ENCODE measurements at places on chromosomes 4 and X. TPM values are rescaled to one million over a fixed set of nuclear protein-coding genes. Genes with fewer than 3 reads are reported as not detected.

DNA sequence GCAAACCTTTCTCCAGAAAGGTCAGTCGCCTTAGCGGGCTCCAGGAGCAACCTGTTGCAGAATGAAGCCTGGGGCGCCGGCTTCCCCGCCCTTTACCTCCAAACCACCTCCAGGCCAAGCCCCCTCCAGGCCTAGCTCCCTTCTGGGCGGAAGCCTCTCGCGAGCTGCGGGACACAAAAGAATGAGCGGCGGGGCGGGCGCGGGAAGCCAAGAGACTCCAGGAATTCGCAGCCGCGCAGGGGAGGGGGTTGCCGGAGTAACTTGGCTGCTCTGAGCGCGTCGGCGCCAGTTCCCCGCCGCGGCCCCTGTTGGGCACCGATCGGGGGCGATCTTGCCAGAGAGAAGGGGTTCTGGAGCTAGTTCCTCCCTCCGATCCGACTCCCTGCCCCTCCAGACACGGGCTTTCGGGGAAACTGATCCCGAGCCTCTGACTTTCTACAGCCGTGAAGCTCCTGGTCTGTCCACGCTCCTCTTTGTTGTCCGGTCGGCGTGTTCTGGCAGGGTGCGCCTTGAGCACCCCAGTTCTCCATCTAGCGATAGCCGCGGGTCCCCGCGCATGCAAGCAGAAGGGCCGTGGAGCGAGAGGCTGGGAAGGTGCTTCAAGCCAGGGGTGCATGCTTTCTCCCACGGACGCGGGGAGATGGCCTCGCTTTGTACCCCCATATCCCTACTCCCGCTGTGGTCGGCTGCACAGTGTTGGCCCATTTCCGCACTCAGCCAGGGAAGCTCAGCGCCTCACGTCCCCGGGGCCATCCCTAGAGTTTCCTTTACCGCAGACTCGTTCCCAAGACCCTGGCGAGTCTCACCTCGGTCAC, 1.2 kb downstream of the PROM1 start:
- peaks cover 20% of the 10 kb centered on the region for H3K4me1 ChIP-seq
- no peak overlapping the region for H3K27ac ChIP-seq
- DNase-seq: no peak
- peaks cover 72% of the 10 kb centered on the region for H3K27me3 ChIP-seq

GRCh38 chrX:149372866-149373265, 132.2 kb downstream of the IDS start:
- no peaks in the 10 kb centered on the region for H3K27me3 ChIP-seq
- H3K4me3 ChIP-seq: no peak overlapping the region
- H3K36me3 ChIP-seq: no peaks in the 10 kb centered on the region
- H3K4me1 ChIP-seq: peaks cover 15% of the 10 kb centered on the region

- H3K27me3 ChIP-seq: no peaks in the 10 kb centered on the region
- peaks cover 42% of the 10 kb centered on the region for H3K4me1 ChIP-seq
- no peak for DNase-seq
- no peaks in the 10 kb centered on the region for H3K36me3 ChIP-seq
Measured at GRCh38 chr4:16893141-16893651, 5.2 kb downstream of the LDB2 start.

DNA sequence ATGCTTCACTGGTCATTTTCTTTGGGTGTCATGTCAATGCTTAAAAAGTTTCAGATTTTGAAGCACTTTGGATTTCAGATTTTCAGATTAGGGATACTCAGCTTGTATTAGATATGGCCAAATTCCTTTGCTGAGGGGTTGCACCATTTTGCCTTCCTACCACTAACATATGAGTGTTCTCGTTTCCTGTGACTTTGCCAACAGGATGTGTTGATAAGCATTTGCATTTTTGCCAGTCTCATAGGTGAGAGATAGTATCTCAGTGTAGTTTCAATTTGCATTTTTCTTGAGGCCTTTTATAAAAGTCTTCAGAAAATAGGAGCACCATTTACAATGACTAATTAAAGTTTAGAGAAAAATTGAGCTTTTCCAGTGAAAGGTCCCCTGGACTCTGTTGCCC, 71.6 kb upstream of the CLCN4 start:
- DNase-seq: no peak
- H3K4me1 ChIP-seq: peaks cover 15% of the 10 kb centered on the region
- H3K36me3 ChIP-seq: peaks cover 7% of the 10 kb centered on the region
- no peak overlapping the region for H3K27ac ChIP-seq
- no peaks in the 10 kb centered on the region for H3K27me3 ChIP-seq
- no peak overlapping the region for H3K4me3 ChIP-seq

GRCh38 chrX:130071611-130072344, 38.5 kb downstream of the ELF4 start:
- H3K36me3 ChIP-seq: peaks cover 9% of the 10 kb centered on the region
- H3K4me1 ChIP-seq: peaks cover 2% of the 10 kb centered on the region

DNA sequence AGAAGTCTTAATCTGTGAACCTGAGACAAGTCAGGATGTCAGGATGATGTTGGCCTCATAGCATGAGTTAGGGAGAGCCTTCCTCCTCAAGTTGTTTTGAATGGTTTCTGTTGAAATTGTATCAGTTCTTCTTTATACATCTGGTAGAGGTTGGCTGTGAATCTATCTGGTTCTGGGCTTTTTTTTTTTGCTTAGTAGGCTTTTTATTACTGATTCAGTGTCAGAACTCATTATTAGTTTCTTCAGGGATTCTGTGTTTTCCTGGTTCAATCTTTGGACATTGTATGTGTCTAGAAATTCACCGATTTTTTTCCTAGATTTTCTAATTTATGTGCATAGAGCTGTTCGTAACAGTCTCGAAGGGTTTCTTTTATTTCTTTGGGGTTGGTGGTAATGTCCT, 14.9 kb downstream of the GLUD2 start:
- peaks cover 2% of the 10 kb centered on the region for H3K27me3 ChIP-seq
- H3K4me1 ChIP-seq: no peaks in the 10 kb centered on the region
- H3K4me3 ChIP-seq: no peak overlapping the region
- no peak for DNase-seq
- no peaks in the 10 kb centered on the region for H3K36me3 ChIP-seq

DNA sequence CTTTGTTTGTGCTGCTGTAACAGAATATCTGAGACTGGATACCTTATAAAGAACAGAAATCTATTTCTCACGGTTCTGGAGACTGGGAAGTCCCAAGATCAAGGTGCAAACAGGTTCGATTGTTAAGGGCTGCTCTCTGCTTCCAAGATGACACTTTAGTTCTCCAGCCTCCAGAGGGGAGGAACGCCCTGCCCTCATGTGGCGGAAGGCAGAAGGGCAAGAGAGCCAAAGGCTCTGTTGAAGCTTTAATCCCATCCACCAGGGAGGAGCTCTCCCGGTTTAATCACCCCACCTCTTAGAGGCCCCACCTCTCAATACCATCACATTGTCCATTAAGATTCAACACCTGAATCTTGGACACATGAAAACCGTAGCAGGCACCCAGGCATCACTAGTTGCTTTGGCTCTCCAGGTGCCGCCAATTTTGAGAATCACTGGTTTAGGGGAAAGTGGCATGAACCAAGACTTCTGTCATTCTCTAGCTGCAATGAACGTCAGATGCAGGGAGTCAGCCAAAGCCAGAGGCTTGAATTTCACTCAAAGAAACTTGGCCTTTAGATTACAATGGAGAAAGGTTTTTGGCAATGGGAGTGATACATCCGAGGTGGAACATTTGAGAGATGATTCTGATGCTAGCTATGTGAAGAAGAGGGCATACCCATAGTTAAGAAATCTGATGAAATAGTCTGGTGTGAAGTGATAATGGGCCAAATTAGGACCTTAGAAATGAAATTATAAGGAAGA, 15.7 kb downstream of the FHL1 start:
- peaks cover 8% of the 10 kb centered on the region for H3K36me3 ChIP-seq
- peak overlapping the region; percentile 31 for H3K4me3 ChIP-seq
- peak overlapping the region; percentile 81 for H3K27ac ChIP-seq
- no peak for DNase-seq
- peaks cover 89% of the 10 kb centered on the region for H3K4me1 ChIP-seq

GRCh38 chrX:29547877-29548276, 667.5 kb upstream of the MAGEB2 start:
- no peaks in the 10 kb centered on the region for H3K27me3 ChIP-seq
- H3K36me3 ChIP-seq: no peaks in the 10 kb centered on the region
- H3K27ac ChIP-seq: no peak overlapping the region
- no peak overlapping the region for H3K4me3 ChIP-seq

- H3K27me3 ChIP-seq: no peaks in the 10 kb centered on the region
- H3K4me3 ChIP-seq: no peak overlapping the region
- peaks cover 78% of the 10 kb centered on the region for H3K4me1 ChIP-seq
Measured at GRCh38 chr4:87121341-87122065, 98.9 kb downstream of the KLHL8 start.

- DNase-seq: no peak
- no peak overlapping the region for H3K4me3 ChIP-seq
- no peaks in the 10 kb centered on the region for H3K27me3 ChIP-seq
- peaks cover 3% of the 10 kb centered on the region for H3K4me1 ChIP-seq
- H3K27ac ChIP-seq: no peak overlapping the region
Measured at GRCh38 chrX:119518371-119518770, 46.8 kb downstream of the STEEP1 start.

DNA sequence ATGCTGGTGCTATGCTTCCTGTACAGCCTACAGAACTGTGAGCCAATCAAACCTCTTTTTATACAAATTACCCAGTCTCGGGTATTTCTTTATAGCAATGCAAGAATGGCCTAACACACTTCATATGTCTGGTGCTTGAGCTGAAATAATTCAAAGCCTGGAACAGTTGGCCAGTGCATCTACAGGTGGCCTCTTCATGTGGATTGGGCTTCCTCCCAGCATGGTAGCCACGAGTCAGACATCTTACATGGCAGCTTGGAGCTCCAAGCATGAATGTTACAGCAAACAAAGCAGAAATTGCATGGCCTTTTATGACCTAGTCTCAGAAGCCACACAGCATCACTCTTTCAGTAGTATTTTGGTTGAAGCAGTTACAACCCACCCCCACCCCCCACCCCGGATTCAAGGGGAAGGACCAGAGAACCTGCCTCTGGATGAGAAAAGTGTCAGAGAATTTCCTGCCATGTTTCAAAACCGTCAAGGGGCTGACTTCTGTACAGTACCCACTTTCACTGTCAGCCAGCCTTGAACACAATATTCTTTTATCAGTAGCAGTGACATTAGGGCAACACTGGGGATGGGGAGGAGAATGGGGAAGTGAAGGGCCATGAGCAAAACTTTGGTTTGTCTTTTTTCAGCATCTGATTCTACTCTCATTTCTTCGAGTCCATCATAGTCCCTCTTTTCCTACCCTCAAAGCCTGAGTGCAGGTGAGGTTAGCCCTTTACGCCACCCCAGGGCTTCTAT, 368.7 kb downstream of the BCOR start:
- H3K4me1 ChIP-seq: peaks cover 42% of the 10 kb centered on the region
- H3K27me3 ChIP-seq: no peaks in the 10 kb centered on the region
- H3K4me3 ChIP-seq: no peak overlapping the region
- no peaks in the 10 kb centered on the region for H3K36me3 ChIP-seq
- H3K27ac ChIP-seq: no peak overlapping the region

TCEAL9 gene
- 87.0 TPM for total RNA-seq

BMX gene
- total RNA-seq: not detected

STS gene
- total RNA-seq: 12.1 TPM

NEIL3 gene
- total RNA-seq: 2.5 TPM

CFP gene
- total RNA-seq: 0.60 TPM
